ENCODE measurements at places on chromosomes 7 and 10.

DNA sequence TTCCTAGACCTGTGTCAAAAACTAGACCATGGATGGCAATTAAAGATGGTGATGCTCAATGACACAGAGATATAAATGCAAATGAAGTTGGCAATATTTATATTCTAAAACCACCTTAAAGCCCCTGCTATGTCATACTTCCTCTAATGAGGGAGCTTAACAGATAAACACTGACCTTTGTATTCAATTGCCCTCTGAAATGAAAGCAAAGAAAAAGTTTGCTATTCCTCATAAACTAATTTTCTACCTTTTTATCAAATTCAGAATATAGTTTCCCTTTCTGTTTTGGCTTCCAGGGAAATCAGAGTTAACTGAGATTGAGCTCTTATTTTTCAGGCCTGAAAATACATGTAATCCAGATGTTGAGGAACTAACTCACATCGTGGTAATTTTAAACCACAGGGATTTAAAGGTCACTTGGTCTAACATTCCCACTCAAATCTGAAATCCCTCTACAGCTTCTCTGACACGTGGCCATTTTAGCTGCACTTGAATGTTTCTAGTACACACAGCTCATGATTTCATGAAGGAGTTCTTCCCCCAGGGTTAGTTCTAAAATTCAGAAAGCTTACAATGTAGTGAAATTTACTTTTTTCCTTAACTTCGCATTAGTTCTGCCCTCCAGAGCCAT lies 37.9 kb upstream of the ABCB5 start:
- DNase-seq, result no peak

- peak; percentile 65 for DNase-seq
These were observed 15.6 kb downstream of the NCOA4 start for GRCh38 chr10:46014683-46015405.

- no peak for DNase-seq
These were observed 181.1 kb downstream of the ST7 start for GRCh38 chr7:117134411-117134810.

DNA sequence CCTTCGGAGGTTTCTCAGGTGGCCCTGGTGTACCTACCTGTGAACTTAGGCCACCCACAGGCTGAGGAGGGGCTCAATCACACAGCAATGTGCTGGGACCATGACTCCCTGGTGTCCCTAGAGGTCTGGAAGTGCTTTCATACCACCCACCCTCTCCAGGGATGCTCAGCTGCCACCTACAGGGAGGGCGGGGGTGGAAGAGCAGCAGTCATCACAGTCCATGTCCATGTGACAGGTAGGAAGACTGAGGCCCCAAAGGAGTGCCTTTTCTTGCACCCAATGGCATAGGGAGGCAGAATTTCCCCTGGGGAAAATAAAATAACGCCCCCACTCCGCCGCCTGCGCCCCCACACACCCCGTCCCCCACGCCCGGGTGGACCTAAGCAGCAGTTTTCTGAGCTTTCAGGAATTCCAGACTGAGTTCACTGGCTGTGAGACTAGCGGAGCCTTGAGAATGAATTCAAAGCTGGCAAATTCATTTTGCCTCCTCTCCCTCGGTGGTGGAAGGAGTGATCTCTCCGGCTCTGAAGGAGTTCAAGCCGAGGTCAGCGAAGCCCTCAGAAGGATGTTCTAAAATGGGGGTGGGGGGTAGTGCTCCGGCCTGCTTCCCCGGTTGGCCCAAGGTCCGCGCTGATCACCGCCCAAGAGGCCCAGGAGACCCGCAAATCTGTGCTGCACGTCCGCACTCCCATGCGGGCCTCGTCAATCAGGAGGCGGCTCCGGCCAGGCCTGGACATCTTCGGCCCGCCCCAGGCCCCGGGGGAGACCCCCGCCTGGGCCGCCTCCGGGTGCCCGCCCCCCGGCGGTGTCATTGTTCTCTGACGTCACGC lies 2.1 kb upstream of the ZMIZ1 start:
- peak; percentile 35 for DNase-seq

DNA sequence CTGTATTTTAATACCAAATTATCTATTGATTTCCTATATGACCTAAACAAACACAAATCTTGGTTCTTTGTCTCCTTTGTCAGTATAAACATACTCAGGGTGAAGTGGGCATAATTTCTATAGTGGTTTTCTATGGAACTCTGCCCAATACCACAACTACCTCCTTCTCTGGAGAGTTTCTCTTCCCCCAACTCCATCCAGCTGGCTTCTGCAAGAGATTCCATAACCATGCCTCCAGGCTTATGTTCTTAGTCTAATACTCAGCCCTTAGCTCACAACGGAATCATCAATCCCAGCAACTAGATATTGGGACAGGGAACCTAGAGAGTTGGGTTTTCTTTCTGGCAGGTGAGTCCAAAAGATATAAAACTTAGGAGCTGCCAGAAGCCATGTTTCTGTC lies 127.3 kb downstream of the TRIL start:
- DNase-seq, result no peak

DNA sequence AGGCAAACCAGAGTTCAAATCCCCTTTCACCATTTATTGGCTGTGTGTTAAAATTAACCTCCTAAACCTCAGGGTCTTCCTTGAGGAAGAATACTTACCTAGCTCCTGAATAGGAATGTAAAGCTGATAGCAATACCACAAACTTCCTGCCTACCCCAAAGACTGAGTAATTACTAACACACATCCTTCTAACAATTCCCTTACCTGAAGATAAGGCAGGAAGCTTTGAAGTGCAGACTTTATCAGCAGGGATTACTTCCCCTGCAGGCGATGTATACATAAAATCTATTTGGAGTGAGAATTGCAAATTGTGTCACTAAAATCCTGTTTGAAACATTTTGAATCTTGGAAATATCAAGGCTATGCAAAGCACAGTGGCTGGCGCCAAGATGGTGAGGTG lies 21.2 kb downstream of the EVX1 start:
- no peak for DNase-seq
